ENCODE measurements at places on chromosomes 11 and 22. TPM values are rescaled to one million over a fixed set of nuclear protein-coding genes. Genes with fewer than 3 reads are reported as not detected.
A peak's percentile ranks its signal among the peaks of the same experiment; 100 is the strongest.

DNA sequence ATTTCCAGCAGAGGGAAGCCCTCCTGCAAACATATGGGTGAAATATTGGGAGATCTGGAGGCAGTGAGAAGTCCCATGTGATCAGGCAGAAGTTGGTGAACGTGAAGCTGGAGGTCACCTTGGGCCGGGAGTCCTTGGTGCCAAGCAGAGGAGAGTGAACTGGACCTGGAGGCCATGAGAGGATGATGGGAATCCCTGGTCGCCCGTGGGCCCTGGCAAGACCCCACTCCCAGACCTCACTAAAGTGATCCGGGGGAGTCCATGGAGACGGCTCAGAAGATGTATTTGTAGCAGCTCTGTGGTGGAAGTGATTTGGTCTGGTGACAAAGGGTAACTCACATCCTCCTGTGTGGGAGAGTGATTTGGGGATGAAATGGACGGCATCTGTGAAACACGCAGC, 71.0 kb downstream of the ARHGAP8 start:
- H3K4me3 ChIP-seq: no peak overlapping the region
- no peaks in the 10 kb centered on the region for H3K36me3 ChIP-seq
- no peaks in the 10 kb centered on the region for H3K27me3 ChIP-seq
- no peak overlapping the region for H3K27ac ChIP-seq
- no peaks in the 10 kb centered on the region for H3K4me1 ChIP-seq

- H3K4me1 ChIP-seq: peaks cover 7% of the 10 kb centered on the region
- DNase-seq: no peak
- H3K36me3 ChIP-seq: peaks cover 22% of the 10 kb centered on the region
- H3K27ac ChIP-seq: no peak overlapping the region
- H3K4me3 ChIP-seq: no peak overlapping the region
Observed at GRCh38 chr11:65639623-65640482, 2.0 kb downstream of the SIPA1 start.

DNA sequence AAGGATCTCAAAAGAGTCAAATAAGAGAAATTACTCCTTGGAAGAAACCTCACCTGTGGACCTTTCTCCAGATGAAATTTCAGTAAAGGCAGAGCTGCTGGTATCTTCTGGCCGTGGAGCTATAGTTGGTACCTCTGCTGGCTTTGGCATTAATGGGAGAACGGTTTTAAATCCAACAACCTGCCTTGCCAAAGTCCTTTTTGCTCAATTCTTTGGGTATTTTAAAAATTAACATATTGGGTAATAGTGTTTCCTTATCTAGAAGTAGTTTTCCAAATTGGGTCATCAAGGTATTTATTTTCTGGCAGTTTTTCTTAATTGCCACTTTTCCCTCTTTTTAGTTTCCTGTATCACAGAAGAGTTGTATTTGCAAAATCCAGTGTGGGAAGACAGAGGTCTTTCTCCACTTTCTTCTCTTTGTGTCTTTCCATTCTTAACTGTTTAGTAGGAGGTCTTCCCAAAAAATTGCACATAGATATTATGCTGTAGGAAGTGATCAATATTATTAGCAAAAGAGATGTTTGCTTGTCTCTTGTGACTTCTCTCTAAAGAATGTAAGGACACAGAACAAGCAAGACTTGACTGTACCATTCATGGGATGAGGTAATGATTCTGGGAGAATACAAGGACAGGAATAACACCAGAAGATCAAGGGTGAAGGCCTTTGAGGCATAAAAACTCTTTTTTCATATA, at the start of gene SAA4:
Gene SAA4, minus strand, starts transcription at position 139 of the 693 bp plus-strand sequence. CDS start 876 bp downstream, outside the sequence.
- H3K4me1 ChIP-seq: no peaks in the 10 kb centered on the region
- H3K36me3 ChIP-seq: no peaks in the 10 kb centered on the region
- H3K4me3 ChIP-seq: no peak within 1 kb of the TSS
- H3K27me3 ChIP-seq: peaks cover 57% of the 10 kb centered on the region

- H3K4me3 ChIP-seq: peak overlapping the region; percentile 70
- H3K4me1 ChIP-seq: peaks cover 33% of the 10 kb centered on the region
- no peaks in the 10 kb centered on the region for H3K36me3 ChIP-seq
- no peaks in the 10 kb centered on the region for H3K27me3 ChIP-seq
- DNase-seq: peak; percentile 90
Observed at GRCh38 chr11:78416285-78417174, 1.1 kb downstream of the GAB2 start.

Gene OR6T1
- not detected for total RNA-seq

DNA sequence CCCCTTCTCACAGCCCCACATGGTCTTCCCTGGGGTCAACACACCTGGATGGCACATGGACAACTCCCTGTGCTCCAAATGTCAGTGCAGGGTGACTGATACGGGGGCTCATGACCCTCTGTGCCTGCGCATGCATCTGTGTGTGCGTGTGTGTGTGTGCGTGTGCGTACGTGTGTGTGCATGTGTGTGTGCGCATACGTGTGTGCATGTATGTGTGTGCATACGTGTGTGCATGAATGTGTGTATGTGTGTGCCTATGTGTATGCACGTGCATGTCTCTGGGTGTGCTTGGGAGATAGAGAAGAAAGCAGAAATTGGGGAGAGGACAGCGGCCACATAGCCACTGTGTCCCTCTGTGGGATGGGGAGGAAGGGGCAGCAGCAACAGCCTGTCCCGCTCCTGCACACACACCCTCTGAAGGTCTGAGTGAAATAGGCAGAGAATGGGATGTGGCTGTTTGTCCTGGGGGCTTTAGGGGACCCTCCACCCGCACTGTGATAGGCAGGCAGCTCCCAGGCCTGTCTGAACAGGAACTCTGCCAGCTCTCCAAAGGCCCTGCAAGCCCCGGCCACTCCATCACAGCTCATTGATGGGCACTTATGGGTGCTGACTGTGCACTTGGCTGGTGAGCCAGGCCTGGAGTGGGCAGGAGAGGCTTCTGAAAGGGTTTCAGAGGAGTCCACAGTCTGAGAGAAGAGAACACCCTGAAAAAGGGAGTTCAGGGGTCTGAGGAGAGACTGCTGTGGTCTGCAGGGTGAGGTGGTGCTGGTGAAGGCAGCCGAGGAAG, 28.7 kb upstream of the PICK1 start:
- no peak overlapping the region for H3K27ac ChIP-seq
- H3K4me3 ChIP-seq: no peak overlapping the region
- DNase-seq: no peak
- no peaks in the 10 kb centered on the region for H3K4me1 ChIP-seq
- H3K27me3 ChIP-seq: no peaks in the 10 kb centered on the region

Gene MS4A6A
- total RNA-seq: not detected

- H3K36me3 ChIP-seq: no peaks in the 10 kb centered on the region
- H3K27me3 ChIP-seq: peaks cover 22% of the 10 kb centered on the region
- no peak overlapping the region for H3K27ac ChIP-seq
- no peak for DNase-seq
Observed at GRCh38 chr11:33920838-33921613, 29.1 kb upstream of the LMO2 start.

- no peak overlapping the region for H3K4me3 ChIP-seq
- H3K27me3 ChIP-seq: peaks cover 21% of the 10 kb centered on the region
- no peaks in the 10 kb centered on the region for H3K4me1 ChIP-seq
- H3K36me3 ChIP-seq: no peaks in the 10 kb centered on the region
- no peak overlapping the region for H3K27ac ChIP-seq
- DNase-seq: no peak
Observed at GRCh38 chr11:22407921-22408320, 69.7 kb downstream of the SLC17A6 start.

Gene BEST1
- not detected for total RNA-seq

DNA sequence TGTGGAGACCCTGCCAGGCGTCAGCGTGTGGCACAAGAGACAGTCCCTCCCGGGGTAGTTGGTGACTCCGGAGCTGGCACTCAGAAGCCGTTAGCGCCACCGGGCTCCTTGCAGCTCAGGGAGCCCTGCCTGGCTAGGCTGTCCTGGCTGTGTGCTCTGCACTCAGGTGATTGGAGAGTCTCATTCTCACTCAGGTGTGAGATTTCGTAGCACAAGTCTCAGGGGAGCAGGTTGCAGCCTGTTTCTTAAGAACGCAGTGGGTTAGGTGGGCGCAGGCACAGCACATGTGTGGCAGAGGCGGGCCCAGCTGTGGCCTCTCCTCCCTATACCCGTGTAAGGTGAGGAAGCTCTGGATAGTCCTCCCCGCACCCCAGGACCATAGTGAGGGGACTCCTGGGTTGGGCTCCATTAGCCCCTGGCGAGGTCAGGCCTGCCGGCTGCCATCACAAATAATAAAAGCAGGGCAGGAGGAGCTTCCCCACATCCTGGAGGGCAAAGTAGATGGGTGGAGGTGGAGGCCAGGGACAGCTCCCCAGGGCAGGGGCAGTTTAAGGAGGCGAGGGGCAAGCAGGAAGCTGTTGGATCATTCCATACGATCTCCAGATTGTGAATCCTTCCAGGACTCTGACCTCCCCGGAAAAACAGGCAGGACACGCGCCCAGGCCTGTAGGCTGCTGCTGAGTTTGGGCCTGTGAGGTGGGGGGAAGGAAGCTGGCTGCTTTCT, 39.4 kb downstream of the SBF1 start:
- peaks cover 5% of the 10 kb centered on the region for H3K36me3 ChIP-seq
- no peaks in the 10 kb centered on the region for H3K4me1 ChIP-seq
- no peak overlapping the region for H3K4me3 ChIP-seq
- no peaks in the 10 kb centered on the region for H3K27me3 ChIP-seq
- no peak overlapping the region for H3K27ac ChIP-seq

DNA sequence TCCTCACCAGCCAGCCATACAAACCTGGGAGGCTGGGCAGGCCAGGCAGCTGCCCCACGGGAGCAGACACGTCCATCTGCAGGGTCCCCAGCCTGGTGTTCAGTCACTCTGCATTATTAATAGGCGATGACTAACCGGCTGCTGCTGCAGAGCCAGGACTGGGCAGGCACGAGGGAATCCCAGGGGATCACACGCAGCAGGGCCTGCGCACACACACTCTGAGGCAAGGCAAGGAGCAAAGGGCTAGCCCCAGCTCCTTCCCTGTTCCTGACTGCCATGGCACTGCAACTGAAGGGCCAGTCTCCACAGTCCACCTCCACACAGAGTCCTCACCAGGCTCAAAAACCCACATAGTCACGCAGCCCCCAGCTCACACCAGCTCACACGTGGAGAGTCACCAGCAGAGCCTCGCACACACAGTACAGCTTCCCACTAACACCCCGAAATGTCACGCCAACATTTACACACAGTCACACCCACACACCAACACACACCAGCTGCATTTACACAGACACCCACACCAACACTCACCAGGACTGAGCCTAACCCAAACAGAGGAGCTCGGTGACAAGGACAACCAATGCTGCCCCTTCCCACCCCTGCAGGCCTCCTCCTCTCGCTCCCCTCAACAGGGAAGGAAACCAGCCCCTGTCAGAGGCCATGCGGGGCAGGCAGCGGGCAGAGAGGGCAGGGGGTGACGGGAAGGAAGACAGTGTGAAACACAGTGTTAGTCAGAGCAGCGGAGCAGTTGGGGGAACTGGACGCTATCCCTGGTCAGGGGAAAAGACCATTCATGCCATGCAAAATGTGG, 47.3 kb downstream of the NRXN2 start:
- H3K27ac ChIP-seq: no peak overlapping the region
- H3K27me3 ChIP-seq: peaks cover 81% of the 10 kb centered on the region
- peak; percentile 44 for DNase-seq

Gene OR2AT4
- total RNA-seq: not detected

DNA sequence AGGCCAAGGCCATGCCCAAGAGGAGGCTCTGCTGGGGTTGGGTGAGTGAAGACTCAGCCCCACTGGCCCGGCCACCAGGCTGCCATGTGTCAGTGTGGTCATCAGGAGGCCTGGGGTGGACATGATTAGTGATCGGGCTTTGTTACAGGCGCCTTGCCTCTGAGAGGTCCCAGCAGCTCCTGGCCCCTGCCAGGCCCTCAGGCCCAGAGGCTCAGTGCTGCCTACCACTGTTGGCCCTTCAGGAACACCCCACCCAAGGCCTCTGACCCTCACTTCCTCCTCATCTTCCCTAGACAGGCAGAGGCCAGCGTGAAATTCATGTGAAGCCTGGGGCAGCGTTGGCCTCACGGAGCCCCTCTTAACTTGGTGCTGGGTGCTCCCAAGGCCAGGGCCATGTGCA, 2.2 kb downstream of the MRPL23 start:
- H3K4me3 ChIP-seq: no peak overlapping the region
- no peaks in the 10 kb centered on the region for H3K36me3 ChIP-seq
- no peak overlapping the region for H3K27ac ChIP-seq
- no peaks in the 10 kb centered on the region for H3K4me1 ChIP-seq
- DNase-seq: no peak

Gene FADS3
- 67.9 TPM for total RNA-seq

Data from PC-3 (cell line).